Femur (tissue), 1 donor: ENCODE measurements at places on chromosomes 16 and 17.
A peak's percentile ranks its signal among the peaks of the same experiment; 100 is the strongest.

GRCh38 chr16:82470620-82471152 lies 156.1 kb upstream of the CDH13 start:
- DNase-seq: peak; percentile 25

- no peak for DNase-seq
Observed at GRCh38 chr17:68602289-68602688, 1.1 kb upstream of the FAM20A start.

DNA sequence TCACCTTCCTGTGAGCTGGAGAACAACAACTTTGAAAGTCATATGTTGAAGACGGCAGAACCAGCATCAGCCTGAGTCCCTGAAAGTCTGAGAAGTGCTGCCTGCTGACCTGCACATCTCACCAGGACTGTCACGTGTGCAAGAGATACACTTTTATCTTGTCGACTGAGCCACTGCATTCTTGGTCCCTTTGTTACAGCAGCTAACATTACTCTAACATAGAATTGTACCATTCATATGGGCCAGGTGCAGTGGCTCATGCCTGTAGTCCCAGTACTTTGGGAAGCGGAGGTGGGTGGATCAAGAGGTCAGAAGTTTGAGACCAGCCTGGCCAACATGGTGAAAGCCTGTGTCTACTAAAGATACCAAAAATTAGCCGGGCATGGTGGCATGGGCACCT lies 40.1 kb downstream of the MARCHF10 start:
- no peak for DNase-seq

GRCh38 chr16:67750466-67750865 lies 31.4 kb upstream of the GFOD2 start:
- no peak for DNase-seq

GRCh38 chr16:58487566-58488351 lies 12.2 kb upstream of the NDRG4 start:
- peak; percentile 86 for DNase-seq

GRCh38 chr17:34847938-34848337 lies 113.3 kb downstream of the CCT6B start:
- no peak for DNase-seq

DNA sequence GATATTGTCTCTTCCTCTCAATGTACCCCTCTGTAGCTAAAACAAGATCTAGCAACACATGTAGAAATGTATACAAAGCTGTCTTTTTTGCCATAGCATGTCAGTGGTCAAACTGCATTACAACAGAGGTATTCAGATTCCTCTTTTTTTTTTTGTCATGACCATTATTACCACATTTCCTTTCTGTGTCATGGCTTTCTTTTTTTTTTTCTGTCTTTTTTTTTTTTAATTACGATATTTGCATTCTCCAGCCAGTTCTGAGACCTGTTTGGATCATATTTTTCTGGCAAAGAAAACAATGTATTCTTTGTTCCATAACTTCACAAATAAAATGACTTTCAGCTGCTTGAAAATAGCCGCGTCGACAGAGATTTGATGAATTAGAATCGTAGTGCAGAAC lies 27.4 kb upstream of the CAPNS2 start:
- DNase-seq: no peak
